Lower leg skin (tissue), 4 donors: ENCODE measurements at places on chromosomes 4 and X. TPM values are rescaled to one million over a fixed set of nuclear protein-coding genes. Genes with fewer than 3 reads are reported as not detected.

The SLC2A9 gene
- total RNA-seq = 1.6 TPM

The EPGN gene
- 4.0 TPM for total RNA-seq

The PYURF gene
- 110 TPM for total RNA-seq

The IGFBP7 gene
- 122 TPM for total RNA-seq

The MND1 gene
- total RNA-seq = not detected

The AMBN gene
- total RNA-seq = not detected

The DMRTC1 gene
- total RNA-seq = not detected

The HTRA3 gene
- total RNA-seq = 16.7 TPM

The TIGD4 gene
- 0.36 TPM for total RNA-seq

The APLN gene
- total RNA-seq = 0.16 TPM

The MAGEA2 gene
- total RNA-seq = not detected

The IQCM gene
- total RNA-seq = not detected

The F8A2 gene
- total RNA-seq = not detected

The CXorf49 gene
- total RNA-seq = not detected

The RHOXF2B gene
- not detected for total RNA-seq

The FRAS1 gene
- 3.0 TPM for total RNA-seq

The CSAG1 gene
- not detected for total RNA-seq

The MTNR1A gene
- total RNA-seq = not detected

The H2BW2 gene
- not detected for total RNA-seq

The ARHGEF6 gene
- total RNA-seq = 9.6 TPM

The GPR82 gene
- 0.29 TPM for total RNA-seq

The RS1 gene
- total RNA-seq = not detected

The NKX3-2 gene
- total RNA-seq = not detected

The TREX2 gene
- 76.4 TPM for total RNA-seq

The S100G gene
- not detected for total RNA-seq

The TRIM75 gene
- total RNA-seq = not detected

The SLC25A14 gene
- total RNA-seq = 4.0 TPM

The SSX1 gene
- not detected for total RNA-seq

The ATP1B4 gene
- not detected for total RNA-seq

The CXCL3 gene
- 0.25 TPM for total RNA-seq

The PAGE2B gene
- total RNA-seq = not detected

The BMP3 gene
- total RNA-seq = 1.1 TPM

The PALLD gene
- total RNA-seq = 83.5 TPM

The ZFP92 gene
- 0.68 TPM for total RNA-seq

The TMEM271 gene
- total RNA-seq = 0.17 TPM

The ALPK1 gene
- 24.0 TPM for total RNA-seq

The NWD2 gene
- total RNA-seq = 1.1 TPM

The PDLIM3 gene
- 18.6 TPM for total RNA-seq

The CLCN5 gene
- total RNA-seq = 9.2 TPM
